ENCODE measurements at places on chromosomes 1 and 21.

DNA sequence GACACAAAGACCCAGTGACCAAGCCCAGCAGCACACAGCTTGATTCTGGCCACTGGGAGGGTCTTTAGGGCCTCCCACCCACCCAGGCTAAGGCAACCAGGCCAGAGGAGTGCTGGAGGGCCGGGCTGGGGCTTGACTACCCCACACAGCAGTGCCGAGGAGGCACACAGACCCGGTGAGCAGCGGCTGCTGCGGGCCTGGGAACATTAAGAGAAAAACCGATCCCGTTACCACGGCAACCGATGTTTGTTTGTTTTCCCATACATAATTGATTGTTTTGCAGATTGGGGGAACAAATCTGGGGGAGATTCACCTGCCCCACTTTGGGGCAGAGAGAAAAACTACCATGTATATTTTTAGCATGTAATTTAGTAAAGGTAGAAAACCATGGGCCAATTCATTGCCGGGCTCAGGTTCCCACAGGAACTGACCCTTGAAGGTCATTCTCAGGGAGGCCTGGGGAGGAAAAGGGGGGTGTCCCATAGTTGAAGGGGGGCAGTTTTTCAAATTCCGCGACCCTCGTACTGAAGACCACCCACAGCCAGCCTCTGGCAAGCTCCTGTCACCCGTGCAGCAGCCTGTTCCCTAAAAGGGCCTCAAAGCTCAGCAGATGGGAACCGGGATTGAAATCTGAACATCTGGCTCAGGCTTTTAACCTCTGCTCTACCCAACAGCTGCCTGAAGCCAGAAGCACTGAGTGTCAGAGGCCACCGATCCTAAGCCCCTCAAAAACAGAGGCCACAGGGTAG lies 35.3 kb downstream of the CHD5 start:
- no peak for DNase-seq

DNA sequence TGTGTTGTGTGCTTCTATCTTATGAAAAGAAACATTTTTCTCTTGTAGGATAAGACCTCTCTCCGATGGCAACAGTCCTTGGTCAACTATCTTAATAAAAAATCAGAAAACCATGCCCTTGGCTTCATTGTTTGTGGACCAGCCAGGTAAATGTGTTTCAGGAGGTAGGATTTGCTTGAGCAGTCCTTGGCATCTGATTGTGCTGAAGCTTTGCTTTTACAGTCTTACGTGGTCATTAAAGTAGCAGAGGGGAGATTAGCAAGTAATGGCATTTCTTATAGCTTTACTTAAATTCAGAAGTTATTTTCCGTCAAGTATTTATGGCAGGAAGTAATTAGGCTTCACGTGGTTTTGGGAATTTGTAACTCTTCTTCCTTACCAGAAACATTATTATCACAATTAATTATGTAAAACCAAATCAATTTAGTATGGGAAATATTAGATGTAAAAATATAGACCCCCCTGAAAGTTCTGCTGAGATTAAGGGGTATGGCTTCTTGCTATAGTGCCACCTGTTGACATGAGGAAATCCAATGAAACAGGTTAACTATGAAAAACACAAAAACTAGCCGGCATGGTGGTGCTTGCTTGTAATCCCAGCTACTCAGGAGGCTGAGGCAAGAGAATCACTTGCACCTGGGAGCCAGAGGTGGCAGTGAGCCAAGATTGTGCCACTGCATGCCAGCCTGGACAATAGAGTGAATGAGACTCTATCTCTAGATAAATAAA lies 49.0 kb downstream of the MAP3K21 start:
- DNase-seq = no peak

DNA sequence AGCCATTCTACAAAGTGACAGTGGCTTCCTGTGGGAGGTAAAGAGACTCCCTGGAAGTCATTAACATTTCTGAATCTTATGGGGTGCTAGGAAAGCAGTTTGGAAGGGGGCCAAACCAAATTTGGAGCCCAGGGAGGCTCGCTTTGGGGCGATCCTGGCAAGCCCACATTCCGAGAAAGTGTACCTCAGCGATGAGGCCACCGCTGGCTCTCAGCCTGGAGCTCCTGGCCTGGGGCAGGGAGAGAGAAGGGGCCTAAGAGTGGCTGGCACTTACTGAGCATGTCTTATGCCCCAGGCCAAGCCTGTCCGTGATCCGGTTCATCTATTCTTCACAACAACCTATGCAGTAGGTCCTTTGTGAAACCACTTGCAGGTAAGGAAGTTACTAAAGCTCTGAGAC lies 98.8 kb downstream of the CCDC185 start:
- DNase-seq = peak; percentile 40

DNA sequence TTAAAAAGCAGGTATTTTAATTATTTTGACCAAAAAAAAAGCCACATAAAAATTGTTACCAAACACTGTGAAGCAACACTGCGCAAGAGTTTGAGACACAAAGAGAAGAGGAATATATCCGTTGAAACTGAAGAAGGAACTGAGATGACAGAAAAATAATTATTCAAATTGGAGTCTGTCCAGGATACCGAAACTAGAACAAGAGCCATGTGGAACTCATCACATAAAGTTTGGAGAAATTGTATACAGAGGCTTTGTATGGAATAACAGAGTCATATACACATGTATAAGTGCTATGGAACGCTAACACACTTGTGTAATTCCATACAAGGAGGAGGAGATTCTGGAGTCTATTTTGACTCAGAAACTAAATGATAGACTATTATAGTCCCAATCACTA lies 675.1 kb upstream of the ADGRL2 start:
- DNase-seq = no peak

DNA sequence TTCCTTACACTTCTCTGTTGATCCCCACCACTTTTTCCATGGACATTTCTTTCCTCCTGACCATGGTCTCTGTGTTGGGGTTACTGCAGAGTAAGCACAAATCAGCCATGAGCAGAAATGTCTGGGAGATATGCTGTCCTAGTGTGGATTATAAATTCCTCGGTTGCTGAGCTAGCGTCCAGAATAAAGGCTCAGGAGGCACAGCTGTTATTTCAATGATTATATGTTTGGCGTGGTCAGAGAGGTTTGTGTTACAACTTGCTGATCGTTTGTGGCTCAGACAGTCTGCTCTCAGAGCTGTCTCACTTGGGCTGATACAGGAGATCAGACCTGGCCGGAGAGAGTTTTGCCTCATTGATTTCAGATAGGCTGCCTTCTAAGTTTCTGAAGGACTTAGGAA lies 37.5 kb upstream of the LAMC2 start:
- DNase-seq = peak; percentile 21

GRCh38 chr1:167720965-167721616 lies 691 bp upstream of the MPZL1 start:
- peak; percentile 60 for DNase-seq

- DNase-seq = no peak
These were observed 100.3 kb downstream of the PHTF1 start for GRCh38 chr1:113659035-113659434.

GRCh38 chr21:45602106-45602505 lies 41.4 kb upstream of the PCBP3 start:
- DNase-seq = no peak

- DNase-seq = no peak
These were observed 1.2 kb downstream of the DMRTA2 start for GRCh38 chr1:50421768-50422674.

DNA sequence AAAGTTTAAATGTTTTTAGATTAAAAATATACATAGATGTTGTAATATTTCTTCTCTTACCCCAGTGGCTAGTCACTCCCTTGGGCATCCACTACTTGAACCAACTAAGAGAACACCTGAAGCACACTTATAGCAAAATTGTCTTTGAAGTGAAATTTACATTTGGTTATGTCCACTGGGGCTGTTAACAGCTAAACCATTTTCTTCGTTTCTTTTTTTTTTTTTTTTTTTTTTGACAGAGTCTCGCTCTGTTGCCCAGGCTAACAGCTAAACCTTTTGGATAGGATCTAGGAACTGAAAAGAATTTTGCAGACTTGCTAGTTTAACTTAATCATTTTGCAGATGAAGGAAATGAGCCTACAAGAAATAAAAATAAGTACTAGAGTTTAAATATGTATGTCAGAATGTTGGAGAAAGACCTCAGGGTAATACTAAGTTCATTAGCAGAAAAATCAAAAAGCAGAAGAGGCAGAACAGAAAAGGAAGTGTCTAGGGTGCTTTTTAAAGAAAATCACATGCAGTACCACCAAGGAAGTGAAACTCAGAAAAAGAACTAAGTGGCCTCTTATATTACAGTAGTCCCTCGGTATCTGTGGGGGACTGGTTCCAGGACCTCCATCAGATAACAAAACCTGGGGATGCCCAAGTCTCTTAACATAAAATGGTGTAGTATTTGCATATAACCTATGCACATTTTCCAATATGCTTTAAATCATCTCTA lies 11.8 kb downstream of the DRAM2 start:
- no peak for DNase-seq

GRCh38 chr1:87044424-87044823 lies 130.0 kb downstream of the HS2ST1 start:
- no peak for DNase-seq

DNA sequence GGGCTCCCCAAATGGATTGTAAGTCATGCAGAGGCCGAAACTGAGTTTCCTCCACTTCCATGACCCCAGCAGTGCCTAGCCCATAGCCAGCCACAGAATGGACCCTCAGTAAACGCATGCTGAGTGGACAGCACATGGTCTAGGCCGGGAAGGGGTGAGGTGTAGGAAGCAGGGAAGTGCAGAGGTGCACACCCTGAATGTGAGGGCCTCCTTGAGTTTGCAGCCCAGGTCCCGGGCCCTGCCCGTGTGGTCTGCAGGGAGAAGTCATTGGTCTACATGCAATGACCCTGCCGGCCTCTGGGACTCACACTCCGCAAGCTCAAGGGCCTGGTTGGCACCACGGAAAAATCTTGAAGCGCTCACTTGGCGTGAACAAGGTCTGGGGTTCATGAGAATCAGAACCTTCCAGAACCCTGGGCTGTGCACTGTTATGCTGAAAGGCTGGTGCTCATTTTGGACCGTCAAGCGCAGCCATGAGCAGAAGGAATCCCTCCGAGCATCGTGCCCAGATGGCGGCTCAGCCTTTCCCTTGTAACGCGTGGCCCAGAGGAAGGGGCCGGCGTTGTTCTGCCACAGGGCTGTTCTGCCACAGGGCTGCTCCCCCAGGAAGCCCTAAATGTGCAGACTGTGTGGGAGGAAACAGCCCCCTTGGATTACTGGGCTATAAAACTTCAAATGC lies 66.4 kb downstream of the PSMG1 start:
- DNase-seq = no peak

- peak; percentile 29 for DNase-seq
These were observed 56.9 kb upstream of the TMPRSS2 start for GRCh38 chr21:41564871-41565274.

- peak; percentile 87 for DNase-seq
These were observed 50.5 kb upstream of the IKBKE start for GRCh38 chr1:206419783-206420182.

GRCh38 chr1:54864460-54865208 lies 22.4 kb downstream of the DHCR24 start:
- DNase-seq = no peak

- DNase-seq = no peak
These were observed 543.5 kb downstream of the PTPRC start for GRCh38 chr1:199182186-199182843.

- DNase-seq = peak; percentile 72
These were observed 17.6 kb upstream of the ALX3 start for GRCh38 chr1:110087812-110088738.

GRCh38 chr1:67632811-67633655 lies 52.0 kb upstream of the GADD45A start:
- no peak for DNase-seq

- no peak for DNase-seq
These were observed 69.1 kb downstream of the RUSC1 start for GRCh38 chr1:155389826-155390225.

DNA sequence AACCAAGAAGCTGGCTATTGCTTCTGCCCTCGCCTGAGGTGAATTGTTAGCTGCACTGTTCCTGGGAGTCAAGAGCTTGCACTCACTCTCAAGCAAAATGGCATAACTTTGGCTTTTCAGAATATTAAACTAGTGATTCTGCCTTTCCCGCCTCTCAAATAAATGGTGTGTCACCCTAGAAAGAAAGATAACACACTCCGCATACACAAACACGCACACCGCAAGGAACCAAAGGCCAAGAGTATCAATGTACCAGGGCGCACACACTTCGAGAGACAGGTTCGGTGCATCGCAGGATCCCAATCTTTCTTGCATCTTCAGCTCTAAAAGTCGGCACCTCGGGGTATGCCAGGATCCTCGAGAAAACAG lies 470 bp upstream of the RTCA start:
- no peak for DNase-seq

GRCh38 chr1:110228869-110229268 lies 18.8 kb downstream of the KCNC4 start:
- no peak for DNase-seq

- DNase-seq = peak; percentile 69
These were observed 152.2 kb downstream of the SIPA1L2 start for GRCh38 chr1:232477728-232478127.

DNA sequence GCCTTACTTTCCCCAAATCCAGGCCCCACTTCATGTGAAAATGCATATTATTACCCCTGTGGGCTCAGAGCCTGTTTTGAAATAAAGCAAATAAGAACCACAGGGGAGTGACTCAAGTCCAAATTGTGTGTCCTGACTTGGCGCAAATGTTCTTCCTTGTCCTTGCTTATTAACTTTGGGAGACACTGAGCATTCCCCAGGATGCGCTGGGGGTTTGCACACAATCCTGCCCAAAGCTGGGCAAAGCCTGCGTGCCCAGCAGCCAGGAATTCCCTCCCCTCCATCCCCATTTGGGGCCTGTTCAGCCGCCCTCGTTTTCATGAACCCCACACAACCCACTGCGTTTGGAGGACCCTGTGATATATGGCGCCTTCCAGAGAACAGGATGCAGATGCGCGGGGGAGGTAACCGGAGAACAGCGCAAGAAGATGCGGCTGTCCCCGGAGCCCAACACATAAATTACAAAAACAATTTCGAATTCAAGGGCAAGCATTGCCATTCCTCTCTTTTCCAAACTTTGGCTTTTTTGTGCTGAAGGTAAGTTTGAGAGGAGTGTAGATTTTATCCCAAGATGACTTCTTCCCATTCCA lies 42.4 kb upstream of the CLDN14 start:
- DNase-seq = no peak

DNA sequence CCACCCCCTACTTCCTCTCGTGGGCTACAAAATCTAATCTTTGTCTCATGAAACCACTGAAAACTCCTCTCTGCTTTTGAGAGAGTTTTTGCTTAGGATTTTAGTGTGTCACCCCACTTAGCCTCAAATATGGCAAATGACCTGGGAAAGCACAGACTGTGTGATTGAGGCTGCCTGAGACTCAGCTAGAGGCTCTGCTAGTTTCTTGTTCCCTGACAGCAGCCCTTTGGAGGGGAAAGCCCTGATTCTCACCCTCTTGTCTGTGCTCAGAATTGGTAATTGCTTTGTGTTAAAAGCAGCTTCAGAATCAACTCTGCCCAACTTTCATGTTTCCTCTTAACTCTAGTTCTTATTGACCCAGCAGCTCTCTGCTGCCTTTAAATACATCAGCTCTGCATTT lies 85.6 kb upstream of the ZP4 start:
- DNase-seq = no peak

DNA sequence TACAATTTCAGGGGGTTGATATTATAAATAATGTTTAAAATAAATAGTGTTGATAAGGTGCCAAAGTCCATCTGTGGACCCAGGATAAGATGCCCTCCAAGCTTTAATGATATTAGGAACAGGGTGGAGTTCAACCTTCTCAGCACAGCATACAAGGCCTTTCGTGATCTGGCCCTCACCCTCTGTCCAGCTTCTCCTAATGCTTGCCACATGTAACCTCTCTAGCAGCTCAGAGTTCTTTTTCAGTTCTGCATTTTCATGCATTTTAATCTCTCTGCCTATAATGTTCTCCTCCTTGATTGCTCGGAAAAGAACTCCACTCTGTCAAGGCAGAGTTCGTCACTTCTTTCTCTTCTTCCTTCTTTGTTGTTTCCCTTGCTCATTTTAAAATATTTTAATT lies 21.4 kb upstream of the SMAP2 start:
- DNase-seq = no peak

Data from RWPE1 (cell line).